MG63 (cell line): ENCODE measurements at places on chromosomes 1 and 21. TPM values are rescaled to one million over a fixed set of nuclear protein-coding genes. Genes with fewer than 3 reads are reported as not detected.

- no peak for DNase-seq
These were observed 196.3 kb upstream of the SPAG17 start for GRCh38 chr1:118381197-118381869.

The TMPRSS2 gene
- not detected in 2 replicates for total RNA-seq

- peak; percentile 64 for DNase-seq
These were observed 8.6 kb upstream of the LRRC8B start for GRCh38 chr1:89516055-89516454.

GRCh38 chr1:24931468-24932231 is 1.6 kb upstream of the RUNX3 start:
- no peak for DNase-seq

DNA sequence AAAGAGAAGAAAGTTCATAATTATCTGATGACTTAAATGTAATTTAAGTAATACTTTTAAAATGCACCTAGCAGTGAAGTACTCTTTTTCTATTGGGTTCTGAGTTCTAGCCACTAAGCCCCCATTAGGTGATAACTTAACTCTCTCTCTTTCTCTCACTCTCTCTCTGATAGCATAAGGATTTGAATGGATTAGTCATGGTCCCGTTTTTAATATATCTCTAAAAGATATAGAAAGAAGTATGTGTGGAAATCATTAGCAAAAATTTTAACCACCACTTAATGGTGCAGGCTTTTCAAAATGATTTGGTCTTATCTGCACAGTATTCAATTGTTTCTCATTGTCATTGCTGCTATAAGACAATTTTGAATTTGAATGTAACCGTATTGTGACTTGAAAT is 78.2 kb downstream of the RWDD3 start:
- DNase-seq: no peak

DNA sequence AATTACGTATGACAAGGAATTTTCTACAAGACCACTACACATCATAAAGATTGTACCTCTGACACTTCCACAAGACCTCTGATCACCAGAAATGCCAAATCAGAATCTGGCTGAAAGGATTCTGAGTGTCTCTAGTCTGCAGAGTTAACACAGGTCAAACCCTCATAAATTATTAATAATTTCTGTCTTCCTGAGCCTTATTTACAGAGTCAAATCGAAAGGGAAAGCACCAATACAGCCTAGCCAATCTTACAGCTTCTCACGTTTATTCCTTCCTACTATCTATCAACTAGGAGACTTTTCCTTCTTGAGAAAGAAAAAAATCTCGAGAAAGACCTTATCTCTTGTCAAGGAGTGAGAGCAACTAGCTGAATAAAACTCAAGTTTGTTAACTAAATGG is 2151.6 kb downstream of the MRPL39 start:
- no peak for DNase-seq

GRCh38 chr1:236980673-236981072 is 23.6 kb downstream of the MT1HL1 start:
- DNase-seq: no peak

The ACOT11 gene
- total RNA-seq: 1.4 and 2.5 TPM in 2 replicates
